Sigmoid colon (tissue), 7 donors: ENCODE measurements at places on chromosomes 1 and 21. TPM values are rescaled to one million over a fixed set of nuclear protein-coding genes. Genes with fewer than 3 reads are reported as not detected.

The FCN3 gene
- 1.1 TPM for total RNA-seq

The FGGY gene
- total RNA-seq: 20.5 TPM

The CASQ2 gene
- 132 TPM for total RNA-seq

The RNF223 gene
- not detected for total RNA-seq

The KCNN3 gene
- total RNA-seq: 16.4 TPM

DNA sequence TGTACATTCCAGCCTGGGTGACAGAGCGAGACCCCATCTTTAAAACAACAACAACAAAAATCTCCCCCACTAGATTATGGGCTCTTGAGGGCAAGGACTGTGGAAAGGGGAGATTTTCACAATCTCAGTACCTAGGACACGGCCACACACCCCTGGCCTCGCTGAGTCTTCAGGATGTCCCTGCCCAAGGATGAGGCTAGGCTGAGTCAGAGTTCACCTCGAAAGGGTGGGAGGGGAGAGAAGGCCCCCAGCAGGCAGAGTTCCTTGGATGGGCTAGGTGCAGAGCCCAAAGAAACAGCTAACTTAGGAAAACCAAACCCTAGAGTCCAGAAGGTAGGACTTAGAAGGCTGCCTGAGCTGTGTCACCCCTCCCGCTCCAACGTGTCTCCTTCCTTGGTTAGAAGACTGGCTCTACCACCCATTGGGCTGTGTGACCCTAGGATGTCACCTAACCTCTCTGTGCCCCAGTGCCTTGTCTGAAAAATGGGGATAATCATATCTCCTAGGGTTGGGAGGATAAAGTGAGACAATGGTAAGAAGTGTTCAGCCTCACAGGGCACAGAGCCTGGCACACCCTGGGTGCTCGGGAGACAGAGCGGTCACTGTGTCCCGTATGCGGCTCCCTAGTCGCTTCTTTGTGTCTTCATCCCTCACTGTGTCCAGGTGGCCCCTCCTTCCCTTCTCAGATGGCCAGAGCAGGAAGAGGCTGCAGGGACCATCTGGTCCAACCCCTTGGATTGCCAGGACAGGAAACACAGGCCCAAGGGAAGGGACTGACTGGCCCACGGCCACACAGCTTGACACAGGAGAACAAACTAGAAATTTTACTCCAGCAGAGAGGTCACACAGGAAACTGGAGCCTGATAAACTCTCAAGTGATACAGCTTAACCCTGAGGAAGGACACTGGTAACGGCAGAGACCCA lies 11.2 kb downstream of the TRIM62 start:
- no peaks in the 10 kb centered on the region for H3K36me3 ChIP-seq
- H3K27me3 ChIP-seq: no peaks in the 10 kb centered on the region
- no peak overlapping the region for H3K4me3 ChIP-seq
- no peak overlapping the region for H3K27ac ChIP-seq
- H3K4me1 ChIP-seq: no peaks in the 10 kb centered on the region

DNA sequence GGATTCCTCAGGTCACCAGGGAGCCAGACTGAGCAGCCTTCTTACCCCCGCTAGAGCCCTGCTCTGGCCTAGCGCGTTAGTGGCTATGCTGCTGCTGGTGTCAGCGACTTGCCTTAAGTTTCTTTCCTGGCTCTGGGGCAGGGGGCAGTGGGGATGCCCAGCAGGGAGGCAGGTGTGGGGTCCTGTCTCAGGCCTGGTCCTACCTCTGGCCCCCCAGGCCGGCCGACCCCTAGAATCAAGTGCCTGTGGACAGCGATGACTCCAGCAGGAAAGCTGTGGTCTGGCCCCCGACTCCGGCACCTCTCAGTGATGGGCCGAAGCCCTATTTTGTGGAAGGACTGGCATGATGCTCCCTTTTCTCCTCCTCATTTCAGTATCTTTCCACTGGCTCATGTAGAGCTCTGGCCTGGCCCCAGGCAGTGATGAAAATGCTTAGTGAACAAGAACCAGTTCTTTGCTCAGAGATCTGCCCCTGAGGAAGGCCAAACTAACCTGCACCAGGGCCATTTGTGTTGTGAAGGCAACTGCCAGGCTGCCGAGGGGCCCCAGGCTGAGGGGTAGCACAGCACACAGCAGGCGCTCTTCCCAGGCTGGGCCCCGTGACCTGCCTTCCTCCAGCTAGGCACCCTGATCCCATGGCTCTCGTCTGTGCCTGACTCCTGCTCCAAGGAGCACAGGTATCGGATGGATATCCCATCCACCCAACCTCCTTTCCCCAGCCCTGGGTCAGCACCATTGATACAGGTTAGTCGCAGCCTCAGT lies 23.7 kb downstream of the MRPL37 start:
- H3K36me3 ChIP-seq: no peaks in the 10 kb centered on the region
- peaks cover 40% of the 10 kb centered on the region for H3K4me1 ChIP-seq
- H3K27me3 ChIP-seq: no peaks in the 10 kb centered on the region
- no peak for DNase-seq
- no peak overlapping the region for H3K27ac ChIP-seq

DNA sequence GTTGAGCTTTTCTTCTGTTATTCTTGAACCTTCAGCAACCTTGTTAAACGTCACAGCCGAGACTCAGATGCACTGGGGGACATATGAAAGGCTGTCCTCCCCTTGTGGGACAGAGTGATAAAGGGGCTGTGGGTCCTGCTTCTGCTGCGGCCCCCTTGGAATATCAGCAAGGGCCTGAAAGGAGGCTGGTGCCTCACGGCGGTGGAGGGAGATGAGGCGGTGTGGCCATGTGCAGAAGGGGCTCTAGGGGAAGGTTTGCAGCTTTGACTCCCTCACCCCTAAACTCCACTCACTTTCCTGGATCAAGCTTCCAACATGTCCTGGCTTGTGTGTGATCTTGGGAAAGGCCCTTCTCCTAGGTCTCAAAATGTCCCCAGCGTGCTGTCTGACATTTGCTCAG lies 270.7 kb upstream of the CSF3R start:
- no peak overlapping the region for H3K4me3 ChIP-seq
- no peaks in the 10 kb centered on the region for H3K4me1 ChIP-seq
- DNase-seq: no peak
- H3K27me3 ChIP-seq: no peaks in the 10 kb centered on the region

DNA sequence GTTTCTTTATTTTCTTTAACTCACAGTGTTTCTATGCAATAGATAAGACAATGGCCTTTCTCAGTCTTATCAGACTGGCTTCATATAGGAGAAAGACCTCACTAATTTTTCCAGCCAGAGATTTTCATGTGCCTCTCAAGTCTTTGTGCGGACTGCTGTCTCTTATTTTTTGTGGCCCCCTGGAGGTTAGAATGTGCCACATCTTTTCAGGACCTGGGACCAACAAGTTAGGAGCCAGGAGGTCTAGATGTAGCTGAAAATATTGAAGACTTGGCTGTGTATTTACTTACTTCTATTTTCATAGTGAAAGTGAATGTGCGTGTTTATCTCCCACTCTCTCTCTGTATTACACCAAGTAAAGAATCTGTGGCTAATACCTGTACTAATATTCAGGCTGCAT lies 42.1 kb upstream of the CFHR3 start:
- H3K36me3 ChIP-seq: no peaks in the 10 kb centered on the region
- H3K27ac ChIP-seq: peak overlapping the region; percentile 18
- no peak for DNase-seq
- H3K4me1 ChIP-seq: no peaks in the 10 kb centered on the region
- H3K4me3 ChIP-seq: no peak overlapping the region
- no peaks in the 10 kb centered on the region for H3K27me3 ChIP-seq

DNA sequence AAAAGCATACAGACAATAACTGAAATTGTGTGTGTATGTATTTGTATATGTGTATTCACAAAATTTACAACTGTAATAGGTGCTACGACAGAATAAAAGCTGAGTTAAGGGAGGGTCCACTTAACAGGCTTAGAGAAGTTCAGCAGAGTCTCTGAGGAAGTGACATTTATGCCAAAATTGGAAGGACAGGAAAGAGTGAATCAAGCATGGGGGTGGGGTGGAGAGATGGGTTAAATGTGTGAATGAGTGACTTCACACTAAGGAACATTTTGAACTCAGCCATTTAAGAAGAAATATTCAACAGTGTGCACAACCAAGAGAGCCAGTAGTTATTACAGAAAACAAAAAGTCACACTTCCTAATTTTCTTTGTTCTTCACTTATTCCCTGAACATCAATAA lies 53.8 kb upstream of the RGS1 start:
- no peaks in the 10 kb centered on the region for H3K36me3 ChIP-seq
- peaks cover 16% of the 10 kb centered on the region for H3K4me1 ChIP-seq
- no peak overlapping the region for H3K4me3 ChIP-seq
- peak overlapping the region; percentile 24 for H3K27ac ChIP-seq
- no peaks in the 10 kb centered on the region for H3K27me3 ChIP-seq

GRCh38 chr1:204417074-204417997 lies 5.7 kb upstream of the PPP1R15B start:
- H3K36me3 ChIP-seq: no peaks in the 10 kb centered on the region
- no peaks in the 10 kb centered on the region for H3K27me3 ChIP-seq
- H3K4me3 ChIP-seq: no peak overlapping the region
- DNase-seq: peak; percentile 86
- peaks cover 44% of the 10 kb centered on the region for H3K4me1 ChIP-seq

DNA sequence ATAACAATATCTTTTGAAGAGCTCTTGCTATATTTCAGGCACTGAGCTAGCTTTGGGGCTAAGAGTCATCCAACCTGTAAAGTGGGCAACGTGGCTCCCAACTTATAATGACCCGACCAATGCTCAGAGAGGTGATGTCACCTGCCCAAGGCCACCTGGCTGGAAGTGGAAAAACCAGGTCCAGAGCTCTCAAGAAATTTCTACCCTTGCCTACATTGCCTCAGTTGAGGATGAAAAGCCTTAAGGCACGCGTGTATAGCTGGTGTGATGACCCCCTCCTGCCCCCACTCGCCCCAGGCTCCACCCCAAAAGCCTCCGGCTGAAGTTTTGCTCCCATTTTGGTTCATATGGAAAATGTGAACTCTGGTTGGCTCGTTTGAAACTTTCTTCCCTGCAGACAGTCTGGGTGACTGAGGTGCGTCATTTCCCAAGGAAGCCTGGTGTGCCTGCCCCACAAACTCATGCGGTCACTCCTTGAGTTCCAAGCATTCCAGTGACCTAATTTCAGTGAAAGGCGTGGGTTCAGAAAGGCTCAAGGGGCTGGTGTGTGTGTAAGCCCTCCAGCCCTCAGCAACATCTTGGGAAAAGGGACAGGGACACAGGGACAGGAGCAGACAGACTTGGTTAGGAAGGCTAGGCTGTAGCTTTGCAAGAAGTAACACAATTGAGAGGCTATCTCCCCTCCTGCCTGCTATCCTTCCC lies 20.5 kb downstream of the HTR1D start:
- H3K36me3 ChIP-seq: no peaks in the 10 kb centered on the region
- no peak overlapping the region for H3K4me3 ChIP-seq
- H3K27me3 ChIP-seq: no peaks in the 10 kb centered on the region
- DNase-seq: no peak
- H3K4me1 ChIP-seq: no peaks in the 10 kb centered on the region

- H3K27ac ChIP-seq: no peak overlapping the region
- H3K27me3 ChIP-seq: no peaks in the 10 kb centered on the region
- H3K36me3 ChIP-seq: no peaks in the 10 kb centered on the region
- no peaks in the 10 kb centered on the region for H3K4me1 ChIP-seq
- H3K4me3 ChIP-seq: no peak overlapping the region
These were observed 10.2 kb upstream of the RNF186 start for GRCh38 chr1:19825298-19825697.

- peak overlapping the region; percentile 62 for H3K27ac ChIP-seq
- no peak for DNase-seq
These were observed 13.3 kb downstream of the CSF1 start for GRCh38 chr1:109923946-109924275.

- H3K27me3 ChIP-seq: no peaks in the 10 kb centered on the region
- no peak overlapping the region for H3K4me3 ChIP-seq
- no peaks in the 10 kb centered on the region for H3K36me3 ChIP-seq
- DNase-seq: no peak
- H3K27ac ChIP-seq: no peak overlapping the region
- no peaks in the 10 kb centered on the region for H3K4me1 ChIP-seq
These were observed 305.1 kb downstream of the NPHP4 start for GRCh38 chr1:5686925-5687706.

DNA sequence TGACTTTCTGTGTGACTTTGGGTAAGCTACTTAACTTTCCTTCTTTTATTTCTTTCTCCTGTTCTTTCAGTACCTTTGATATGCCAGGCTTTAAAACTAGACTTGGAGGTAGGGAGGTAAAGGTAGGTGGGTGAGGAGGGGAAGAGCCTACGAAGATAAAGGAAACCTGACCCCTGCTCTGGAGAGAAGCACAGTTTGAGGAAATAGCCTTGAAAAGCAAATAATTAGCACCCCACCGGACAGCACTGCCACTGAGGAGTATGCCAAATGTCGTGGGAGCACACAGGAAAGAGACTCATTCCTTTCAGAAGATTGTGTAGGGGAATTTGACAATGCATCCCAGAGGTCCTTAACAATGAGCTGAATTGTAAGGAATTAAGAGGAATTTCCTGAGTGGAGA lies 65.2 kb upstream of the SPAG17 start:
- no peaks in the 10 kb centered on the region for H3K36me3 ChIP-seq
- DNase-seq: no peak
- no peaks in the 10 kb centered on the region for H3K27me3 ChIP-seq
- no peak overlapping the region for H3K4me3 ChIP-seq
- H3K27ac ChIP-seq: no peak overlapping the region

DNA sequence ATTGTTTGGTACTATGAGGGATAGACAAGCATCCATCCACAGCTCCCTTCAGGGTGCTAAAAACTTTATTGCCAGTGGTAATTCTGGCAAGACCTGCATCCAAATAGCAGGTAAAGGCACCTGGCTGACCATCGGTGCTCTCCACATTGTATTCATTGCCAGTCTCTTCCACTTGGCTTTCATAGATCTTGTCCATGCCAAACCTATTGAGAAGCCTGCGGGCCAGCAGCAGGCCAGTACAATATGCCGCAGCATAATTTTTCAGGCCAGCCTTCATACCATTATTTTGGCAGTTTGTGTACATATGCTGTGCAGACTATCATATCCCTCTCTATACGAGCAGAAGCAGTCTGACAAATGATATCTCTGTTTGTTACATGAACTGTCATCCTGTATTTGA lies 70.2 kb downstream of the SWT1 start:
- no peaks in the 10 kb centered on the region for H3K27me3 ChIP-seq
- H3K27ac ChIP-seq: no peak overlapping the region

GRCh38 chr1:183480971-183481441 lies 8.7 kb downstream of the SMG7 start:
- H3K36me3 ChIP-seq: no peaks in the 10 kb centered on the region
- no peak overlapping the region for H3K27ac ChIP-seq
- no peak for DNase-seq
- no peaks in the 10 kb centered on the region for H3K27me3 ChIP-seq

GRCh38 chr21:46596201-46596600 lies 8.7 kb downstream of the S100B start:
- peaks cover 12% of the 10 kb centered on the region for H3K4me1 ChIP-seq
- H3K27me3 ChIP-seq: no peaks in the 10 kb centered on the region
- no peak for DNase-seq
- H3K4me3 ChIP-seq: no peak overlapping the region
- no peak overlapping the region for H3K27ac ChIP-seq
